ENCODE measurements at places on chromosomes 7 and 10.

- DNase-seq, result no peak
Measured at GRCh38 chr7:156793334-156793733, 99.6 kb downstream of the LMBR1 start.

DNA sequence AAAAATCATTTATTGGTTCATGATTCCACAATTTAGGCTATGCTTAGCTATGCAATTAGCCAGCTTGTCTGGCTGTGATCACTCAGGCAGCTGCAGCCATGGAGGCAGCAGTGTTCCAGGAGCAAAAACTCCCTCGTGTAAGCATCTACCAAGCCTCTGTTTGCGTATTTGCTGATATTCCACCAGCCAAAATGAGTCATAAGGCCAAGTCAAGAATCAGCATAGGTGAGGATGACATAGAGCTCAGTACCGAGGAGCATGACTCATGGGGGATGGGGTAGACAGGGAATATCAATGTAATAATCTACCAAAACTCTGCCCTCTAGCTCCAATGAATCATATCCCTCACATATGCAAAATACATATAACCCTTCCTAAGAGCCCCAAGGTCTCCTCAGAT is 63.3 kb downstream of the IMMP2L start:
- peak; percentile 37 for DNase-seq

DNA sequence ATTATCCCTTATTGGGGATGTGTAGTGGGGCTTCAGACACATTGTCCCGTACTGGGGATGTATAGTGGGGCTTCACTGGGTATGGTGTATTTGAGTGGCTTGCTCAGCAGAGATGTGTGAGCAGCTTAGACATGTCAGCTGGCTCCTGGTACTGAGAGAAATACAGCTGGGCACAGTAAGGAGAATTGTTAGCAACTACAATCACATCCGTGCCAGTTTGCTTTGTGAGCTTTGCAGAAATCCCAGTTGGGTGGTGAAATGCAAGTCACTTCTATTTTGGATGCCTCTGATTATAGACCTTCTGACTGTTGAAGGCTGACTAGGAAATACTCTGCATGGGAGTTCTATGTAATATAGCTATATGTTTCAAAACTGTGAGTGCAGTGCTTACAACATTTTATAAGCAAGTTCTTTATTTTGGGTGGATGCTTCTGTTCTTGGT is 10.8 kb downstream of the CCNY start:
- no peak for DNase-seq

DNA sequence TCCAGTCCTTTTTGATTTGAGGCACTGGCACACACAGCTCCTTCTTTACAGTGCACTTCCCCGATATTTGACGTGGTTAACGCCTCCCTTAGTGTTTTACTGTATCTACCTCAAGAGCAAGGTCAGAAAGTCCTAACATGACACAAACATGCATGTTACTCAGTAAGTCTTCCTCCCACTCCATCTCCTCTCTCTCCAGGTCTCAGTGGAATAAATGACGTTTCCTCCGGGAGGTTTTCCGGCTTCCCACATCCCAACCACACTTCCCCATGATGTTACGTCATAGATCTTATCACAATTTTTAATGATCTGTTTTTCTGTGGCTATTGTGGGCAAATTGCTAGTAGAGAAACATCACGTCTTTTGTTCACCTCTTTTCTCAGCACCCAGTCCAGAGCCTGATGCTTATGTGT is 165.7 kb downstream of the PTPN20 start:
- no peak for DNase-seq

GRCh38 chr10:13527864-13528122 is 1.0 kb downstream of the BEND7 start:
- DNase-seq, result no peak

- DNase-seq, result no peak
Measured at GRCh38 chr7:134062460-134062859, 64.7 kb upstream of the LRGUK start.

GRCh38 chr7:120981117-120981516 is 7.4 kb upstream of the CPED1 start:
- no peak for DNase-seq

DNA sequence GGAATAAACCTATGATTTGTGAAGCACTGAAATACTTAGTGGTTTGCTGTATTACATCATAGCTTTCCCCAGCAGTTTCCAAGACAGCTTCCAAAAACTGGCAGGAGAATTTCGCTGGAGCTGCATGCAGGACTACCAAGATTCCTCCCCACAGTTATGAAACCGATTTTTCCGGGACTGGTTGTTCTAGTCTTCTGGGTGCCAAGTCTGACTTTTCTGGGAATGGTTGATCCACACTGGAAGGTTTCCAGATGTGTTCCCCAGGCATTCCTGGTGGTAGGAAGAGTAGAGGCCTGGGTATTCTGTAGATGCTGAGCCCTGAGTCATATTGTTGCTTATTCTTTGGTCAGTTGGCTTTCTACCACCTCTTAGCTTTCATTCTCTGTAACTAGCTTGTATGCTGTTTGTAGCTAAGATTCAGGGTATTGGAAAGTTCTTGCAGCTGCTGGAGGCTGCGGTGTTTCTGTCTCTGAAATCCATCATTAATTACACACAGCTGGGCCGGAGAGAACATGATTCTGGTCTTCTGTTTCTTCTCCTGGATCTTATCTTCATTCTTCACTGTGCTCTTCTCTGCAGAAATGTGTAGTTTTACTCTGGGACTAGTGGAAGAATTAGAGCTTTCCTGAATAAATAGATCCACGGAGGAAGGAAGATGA is 6.3 kb downstream of the ABCC2 start:
- DNase-seq, result peak; percentile 86

- DNase-seq, result no peak
Measured at GRCh38 chr7:142807855-142808460, 37.2 kb downstream of the PRSS2 start.

DNA sequence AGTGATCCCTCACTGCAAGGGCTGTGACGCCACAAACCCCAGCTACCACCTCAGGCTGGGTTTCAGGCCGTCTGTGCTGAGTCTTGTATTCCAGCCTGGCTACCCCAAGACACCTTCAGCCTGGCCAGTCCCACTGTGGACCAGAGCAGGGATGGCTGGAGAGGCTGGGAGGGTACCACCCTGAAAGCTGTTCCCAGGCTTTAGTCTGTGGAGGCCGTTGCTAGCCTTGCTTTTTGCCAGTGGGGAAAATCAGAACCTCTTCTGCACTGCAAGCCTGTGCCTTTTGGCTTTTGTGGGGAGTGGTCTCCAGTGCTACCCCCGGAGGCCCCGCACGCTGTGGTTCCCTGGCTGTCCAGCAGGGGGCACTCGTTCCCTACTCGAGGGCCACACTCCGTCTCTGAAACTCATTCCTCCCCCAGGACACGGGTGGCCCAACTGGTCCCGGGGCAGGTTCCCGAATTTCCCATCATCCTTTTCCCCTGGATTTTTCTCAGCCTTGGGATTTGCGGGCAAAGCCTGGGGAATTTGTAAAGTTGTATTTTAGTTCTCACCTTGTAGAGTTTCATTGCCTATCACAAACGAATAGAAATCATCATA is 128.4 kb upstream of the BTBD16 start:
- DNase-seq, result no peak

- DNase-seq, result no peak
Measured at GRCh38 chr7:73647725-73648592, 19.7 kb upstream of the VPS37D start.

- DNase-seq, result no peak
Measured at GRCh38 chr7:130273081-130273932, 6.6 kb downstream of the CPA2 start.

DNA sequence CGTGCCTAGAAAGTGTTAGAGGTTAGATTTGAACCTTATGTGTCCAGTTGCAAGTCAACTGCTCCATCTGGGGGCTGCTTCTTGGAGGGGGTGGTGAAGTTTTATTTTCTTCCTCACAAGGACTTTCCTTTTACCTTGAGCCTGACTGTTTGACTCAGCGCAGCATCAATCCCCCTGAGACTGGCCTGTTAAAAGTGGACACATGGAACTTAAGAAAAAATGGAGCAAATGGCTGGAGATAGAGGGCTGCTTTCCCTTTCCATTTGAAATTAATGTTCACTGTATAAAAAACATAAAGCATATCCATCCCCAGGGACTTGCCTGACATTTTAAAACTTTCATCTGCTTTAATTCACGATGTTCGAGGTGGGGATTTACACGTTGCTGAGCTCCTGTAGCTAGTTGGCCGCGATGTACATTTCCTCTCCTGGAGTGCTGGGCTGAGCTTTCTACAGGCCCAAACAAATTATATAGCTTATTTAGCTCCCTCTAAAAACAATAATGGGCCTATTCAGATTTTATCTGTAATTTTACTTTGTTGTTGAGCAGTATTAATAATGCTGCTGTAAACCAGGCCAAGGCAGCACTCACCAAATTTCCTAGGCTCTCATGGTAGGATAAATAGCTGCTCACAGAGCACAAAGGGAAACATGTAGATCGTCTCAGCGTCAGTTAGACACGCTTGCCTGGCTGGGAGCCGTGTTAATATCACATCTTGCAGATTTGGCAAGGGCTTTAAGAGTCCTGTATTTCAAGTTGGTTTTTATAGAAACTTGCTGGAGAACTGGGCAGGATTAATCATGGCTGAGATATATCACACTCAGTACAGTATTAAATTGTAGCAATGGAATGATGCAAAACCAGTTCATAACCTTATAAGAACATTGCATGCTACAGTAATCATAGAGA is 251.5 kb downstream of the LRMDA start:
- no peak for DNase-seq

DNA sequence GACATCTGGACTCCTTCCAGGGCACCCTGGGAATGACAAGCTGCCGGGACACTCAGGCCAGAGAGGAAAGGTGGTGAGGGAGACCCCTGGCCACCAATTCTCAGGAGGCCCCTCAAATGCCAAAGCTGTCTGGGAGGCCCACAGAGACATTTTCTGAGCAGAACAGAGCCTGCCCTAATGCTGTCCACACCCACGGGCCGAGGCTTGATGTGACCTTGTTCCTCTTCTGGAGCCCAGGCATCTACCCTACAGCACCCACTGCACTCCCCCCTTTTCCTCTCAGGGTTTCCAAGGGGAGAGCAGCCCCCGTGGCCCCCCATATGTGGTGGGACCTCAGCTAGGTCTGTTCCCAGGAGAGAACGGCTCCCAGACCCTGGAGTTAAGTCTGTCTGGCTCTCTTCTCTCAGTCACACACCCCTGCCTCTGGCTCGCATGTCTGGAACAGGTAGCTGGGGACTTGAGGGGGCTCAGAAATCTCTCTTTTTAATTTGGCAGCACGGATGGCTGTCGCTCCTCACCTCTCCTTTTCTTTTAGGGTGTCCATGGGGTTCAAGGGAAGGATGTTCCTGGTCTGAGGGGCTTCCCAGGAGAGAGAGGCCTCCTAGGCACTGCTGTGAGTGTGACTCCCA is 16.8 kb upstream of the VOPP1 start:
- DNase-seq, result no peak

GRCh38 chr10:43739161-43739560 is 90.5 kb upstream of the ZNF32 start:
- DNase-seq, result peak; percentile 81

DNA sequence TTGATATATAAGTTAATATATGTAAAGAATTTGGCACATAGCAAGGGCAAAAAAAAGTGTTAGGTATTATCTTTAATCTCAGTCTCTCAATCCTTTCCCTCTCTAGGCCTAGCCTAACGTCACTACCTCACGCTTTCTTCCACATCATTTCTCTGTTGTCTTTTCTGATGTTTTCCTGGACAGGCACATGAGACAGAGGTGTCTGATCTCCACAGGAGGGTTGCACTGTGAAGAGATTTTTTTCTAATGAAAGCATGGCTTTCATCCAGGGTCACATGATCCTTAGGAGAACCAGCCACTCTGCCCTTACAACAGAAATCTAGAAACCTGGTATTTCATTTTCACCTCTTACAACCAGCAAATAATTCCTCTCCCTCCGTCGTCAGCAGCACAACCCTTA is 1268.3 kb downstream of the XPNPEP1 start:
- no peak for DNase-seq

GRCh38 chr7:42843205-42843800 is 68.6 kb downstream of the C7orf25 start:
- peak; percentile 37 for DNase-seq

- no peak for DNase-seq
Measured at GRCh38 chr7:137146012-137146455, 197.5 kb downstream of the PTN start.

DNA sequence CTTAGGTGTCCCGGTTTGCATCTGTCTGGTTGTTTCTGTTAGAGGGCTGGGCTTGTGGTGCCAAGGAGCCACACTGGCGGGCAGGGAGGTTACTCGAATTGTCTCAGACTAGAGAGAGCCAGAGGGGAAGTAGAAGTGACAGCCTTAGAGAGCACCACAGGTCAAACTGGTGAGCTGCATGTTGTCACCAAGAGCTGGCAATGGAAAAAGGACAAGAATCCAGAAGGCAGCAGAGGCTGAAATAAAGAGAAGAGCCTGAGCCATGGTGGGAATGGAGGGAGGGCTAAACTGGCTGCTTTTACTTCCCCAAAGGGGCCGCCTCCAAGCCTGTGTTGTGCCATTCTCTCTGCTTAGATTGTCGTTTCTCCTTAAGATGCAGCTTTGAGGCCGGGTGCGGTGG is 31.1 kb upstream of the RHBDD2 start:
- no peak for DNase-seq
